HFFc6 (cell line): ENCODE measurements at places on chromosomes 11 and 22. TPM values are rescaled to one million over a fixed set of nuclear protein-coding genes. Genes with fewer than 3 reads are reported as not detected.

Gene MRPL23
- total RNA-seq, result 87.7 to 109 TPM (median 99.7 TPM) in 3 replicates

DNA sequence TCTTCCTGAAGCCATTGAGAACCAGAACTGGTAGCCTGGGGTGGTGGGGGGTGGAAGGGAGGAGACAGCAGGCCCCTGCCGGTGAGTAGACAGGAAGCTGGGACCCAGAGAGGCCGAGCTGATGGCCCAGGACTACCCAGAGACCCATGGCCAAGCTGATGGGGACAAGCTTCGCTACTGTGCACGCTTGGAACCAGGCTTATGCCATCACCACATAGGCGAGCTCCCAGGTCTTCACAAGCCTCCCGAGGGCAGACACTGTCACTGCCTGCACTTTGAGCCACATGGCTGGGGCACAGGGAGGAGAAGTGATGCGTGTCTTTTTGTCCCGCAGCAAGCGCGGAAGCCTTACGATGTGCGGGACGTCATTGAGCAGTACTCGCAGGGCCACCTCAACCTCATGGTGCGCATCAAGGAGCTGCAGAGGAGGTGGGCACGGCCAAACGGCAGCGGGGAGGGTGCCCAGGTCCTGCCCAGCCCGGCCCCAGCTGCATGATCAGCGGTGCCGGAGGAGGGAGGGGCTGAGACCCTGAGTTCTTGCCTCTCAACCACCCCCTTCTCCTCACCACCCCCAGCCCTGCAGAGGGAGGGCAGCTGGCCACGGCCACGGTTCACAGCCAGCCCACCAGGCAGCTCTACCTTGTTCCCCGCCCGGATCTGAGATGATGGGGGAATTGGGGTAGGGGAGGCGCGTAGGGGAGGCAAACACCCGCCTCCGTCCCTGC lies 76.0 kb upstream of the KCNQ1OT1 start:
- no peak for DNase-seq

DNA sequence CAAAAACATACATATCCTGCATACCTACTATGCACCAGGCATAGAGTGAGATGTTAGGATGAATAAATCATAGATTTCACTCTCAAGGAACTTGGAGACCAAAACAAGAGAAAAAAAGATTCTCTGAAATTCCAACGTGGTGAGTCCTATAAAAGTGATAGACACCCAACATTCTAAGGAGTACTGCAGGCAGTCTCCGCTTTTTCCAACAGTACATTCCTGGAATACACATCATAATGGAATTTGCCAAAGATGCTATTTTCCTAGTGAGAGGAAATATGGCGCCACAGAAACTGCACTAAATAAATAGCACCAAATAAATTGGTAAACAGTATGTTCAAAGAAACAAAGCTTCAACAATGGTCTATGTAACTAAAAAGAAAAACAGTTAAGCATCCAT lies 6.0 kb downstream of the TMEM123 start:
- DNase-seq, result peak; percentile 83

DNA sequence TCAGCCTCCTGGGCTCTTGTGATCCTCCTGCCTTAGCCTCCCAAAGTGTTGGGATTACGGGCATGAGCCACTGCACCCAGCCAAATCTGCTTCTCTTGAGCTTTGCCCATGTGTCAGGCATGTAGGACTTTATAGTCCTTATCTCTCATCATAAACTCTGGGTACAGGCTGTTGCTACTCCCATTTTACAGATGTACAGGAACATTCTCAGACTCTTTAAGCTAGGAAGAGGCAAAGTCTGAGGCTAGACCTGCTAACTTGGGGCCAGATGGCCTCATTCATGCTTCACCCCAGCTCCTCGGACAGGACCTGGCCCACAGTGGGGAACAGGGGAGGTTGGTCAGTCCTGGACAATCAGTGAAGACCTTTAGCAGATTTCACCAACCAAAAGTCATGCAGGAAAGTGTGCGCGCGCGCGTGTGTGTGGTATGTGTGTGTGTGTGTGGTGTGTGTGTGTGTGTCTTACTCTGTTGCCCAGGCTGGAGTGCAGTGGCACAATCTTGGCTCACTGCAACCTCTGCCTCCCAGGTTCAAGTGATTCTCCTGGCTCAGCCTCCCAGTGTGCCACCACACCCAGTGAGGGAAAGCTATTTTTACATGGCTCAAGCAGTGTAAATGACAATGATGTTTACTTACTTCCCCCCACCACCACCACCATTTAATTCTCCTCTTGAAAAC lies 23.8 kb downstream of the YDJC start:
- DNase-seq, result no peak

DNA sequence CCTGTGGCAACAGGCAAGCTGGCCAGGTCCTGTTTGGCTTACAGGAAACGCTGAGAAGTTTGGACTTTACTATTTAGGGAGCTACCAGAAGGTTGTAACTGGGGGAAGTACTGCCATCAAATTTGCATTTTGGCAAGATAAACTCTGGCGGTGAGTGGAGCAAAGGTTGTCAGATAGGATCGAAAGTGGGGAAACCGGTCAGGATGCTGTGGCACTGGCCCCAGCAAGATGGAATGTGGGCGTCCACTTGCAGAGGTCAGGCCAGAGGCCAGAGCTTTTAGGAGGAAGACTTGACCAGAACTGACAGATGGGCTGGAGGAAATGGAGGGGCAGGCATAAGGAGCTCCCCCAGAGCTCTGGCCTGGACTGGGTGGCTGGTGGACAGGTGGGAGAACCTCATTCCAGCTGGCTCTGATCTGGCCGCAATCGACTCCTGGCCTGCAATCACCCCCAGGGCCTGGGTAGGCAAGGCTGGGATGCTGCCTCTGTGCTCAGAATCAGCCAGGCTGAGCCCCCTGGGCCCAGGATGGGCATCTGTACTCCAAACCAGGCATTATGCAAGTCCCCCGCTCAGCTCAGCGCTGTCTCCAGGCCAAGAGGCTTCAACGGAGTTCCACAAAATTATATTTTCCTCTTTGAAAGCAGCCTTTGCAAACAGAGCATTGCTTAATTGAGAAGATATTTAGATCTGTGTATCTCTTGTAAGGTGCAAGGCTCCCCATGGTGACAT lies 178.3 kb upstream of the NECTIN1 start:
- DNase-seq, result no peak

DNA sequence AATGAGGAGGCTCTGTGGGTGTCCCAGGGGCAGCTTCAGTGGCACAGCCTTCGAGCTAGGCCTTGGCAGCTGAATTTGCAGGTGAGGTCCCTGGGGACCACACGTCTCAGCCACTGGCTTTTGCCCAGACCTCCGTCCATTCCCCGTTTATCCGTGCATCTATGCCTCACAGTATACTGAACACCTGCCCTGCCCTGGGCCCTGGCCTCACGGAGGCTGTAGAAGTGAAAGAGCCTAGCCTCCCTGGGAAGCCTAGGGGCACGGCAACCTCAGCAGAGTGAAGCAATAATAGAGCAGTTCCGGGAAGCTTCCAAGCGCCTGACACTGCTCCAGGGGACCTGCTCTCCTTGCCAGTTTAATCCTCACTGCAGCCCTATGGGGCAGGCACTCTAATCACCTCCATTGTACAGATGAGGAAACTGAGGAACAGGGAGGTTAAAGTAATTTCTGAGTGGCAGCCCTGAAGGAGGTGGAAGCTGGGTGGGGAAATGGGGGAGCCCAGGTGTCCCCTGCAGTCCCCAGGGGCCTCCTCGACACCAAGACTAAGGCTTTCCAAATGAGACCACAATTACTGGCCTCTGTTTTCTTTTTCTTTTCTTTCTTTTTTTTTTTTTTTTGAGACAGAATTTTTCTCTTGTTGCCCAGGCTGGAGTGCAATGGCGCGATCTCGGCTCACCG lies 2.7 kb upstream of the NFAM1 start:
- no peak for DNase-seq

DNA sequence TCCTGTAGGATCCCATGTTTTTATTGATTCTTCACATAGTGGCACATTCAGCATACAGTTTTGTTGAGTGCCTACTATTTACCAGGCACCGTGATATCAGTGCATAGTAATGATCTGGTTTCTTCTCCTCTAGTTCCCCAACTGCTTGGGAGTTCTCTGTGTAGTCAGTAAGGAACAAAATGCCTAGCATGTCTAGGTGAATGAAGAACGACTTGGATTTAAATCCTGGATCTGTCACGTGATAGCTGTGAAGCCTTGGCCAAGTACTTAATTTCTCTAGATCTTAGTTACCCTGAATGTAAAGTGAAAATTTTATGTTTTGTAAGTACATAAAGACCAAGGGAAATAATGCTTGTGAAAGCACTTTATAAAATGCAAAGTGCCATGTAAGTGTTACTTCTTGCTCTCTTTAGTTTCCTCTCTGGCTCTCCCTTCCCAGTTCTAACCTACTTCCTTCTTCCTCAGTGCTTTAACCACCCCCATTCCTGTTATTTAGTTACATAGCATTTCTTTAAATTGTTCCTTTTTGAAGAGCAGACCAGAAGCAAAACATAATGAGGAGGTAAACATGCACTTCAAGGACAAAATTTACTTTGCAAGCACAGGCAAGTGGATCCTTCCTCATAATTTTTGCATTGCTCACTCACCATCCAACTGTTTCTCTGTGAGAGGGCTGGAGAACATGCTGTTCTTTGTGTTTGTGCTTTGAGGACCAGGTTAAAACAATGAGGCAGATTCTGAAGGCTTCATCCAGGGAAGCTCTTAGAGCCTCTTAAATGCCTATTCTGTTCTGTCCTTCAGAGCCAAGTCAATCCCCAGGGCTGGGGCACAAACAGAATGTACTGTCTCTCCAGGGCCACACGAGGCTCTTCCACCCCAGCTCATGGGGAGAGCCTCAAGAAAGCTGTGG lies 353.9 kb upstream of the TENM4 start:
- DNase-seq, result no peak

- DNase-seq, result no peak
Observed at GRCh38 chr11:119134389-119134978, 13.1 kb downstream of the HINFP start.

DNA sequence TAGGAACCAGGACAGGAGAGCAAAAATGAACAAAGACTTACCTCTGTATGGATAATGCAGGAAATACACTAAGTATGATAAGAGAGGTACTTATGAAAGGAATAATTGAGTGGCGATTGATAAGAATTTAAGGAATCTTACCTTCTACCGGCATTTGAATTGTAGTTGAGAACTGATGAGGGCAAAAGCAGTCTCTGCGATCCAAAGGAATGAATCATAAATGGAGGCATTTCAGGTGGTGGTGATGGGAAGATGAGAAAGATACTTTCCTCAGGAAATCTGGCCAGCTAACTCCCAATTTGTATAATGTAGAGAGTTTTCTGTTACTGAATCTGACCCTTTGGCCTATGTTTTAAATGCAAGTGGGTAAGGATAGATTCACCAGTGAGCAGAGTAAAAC lies 71.9 kb upstream of the C11orf87 start:
- DNase-seq, result no peak

DNA sequence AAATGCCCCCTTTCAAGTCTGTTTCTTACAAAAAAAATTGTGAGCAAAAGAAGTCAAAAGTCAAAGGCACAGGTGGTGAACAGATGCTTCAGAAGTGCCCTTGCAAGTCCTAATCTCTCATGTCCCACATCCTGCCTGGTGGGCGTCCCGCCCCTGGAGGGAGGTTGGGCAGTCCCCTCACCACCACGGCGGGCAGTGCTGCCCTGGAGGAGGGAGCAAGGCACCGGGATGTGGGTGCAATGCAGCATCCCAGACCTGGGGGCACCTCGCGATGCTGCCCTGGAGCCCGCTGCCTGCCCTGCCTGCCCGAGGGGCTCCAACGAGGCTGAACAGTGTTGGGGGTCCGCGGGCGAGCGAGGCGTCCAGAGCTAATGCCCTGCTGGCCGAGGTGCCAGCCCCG lies 15.9 kb downstream of the MRGPRG start:
- DNase-seq, result no peak

GRCh38 chr11:134542401-134543165 lies 130.5 kb upstream of the B3GAT1 start:
- no peak for DNase-seq

- no peak for DNase-seq
Observed at GRCh38 chr22:26673486-26673885, 16.1 kb downstream of the MIAT start.

- DNase-seq, result peak; percentile 3
Observed at GRCh38 chr22:46996595-46997310, 234.3 kb downstream of the TBC1D22A start.

Gene SLC5A4
- not detected in 3 replicates for total RNA-seq

Gene IFITM10
- total RNA-seq, result 0.33 to 0.84 TPM (median 0.39 TPM) in 3 replicates

Gene CNTF
- total RNA-seq, result 0.44 and 0.91 TPM in 2 replicates

DNA sequence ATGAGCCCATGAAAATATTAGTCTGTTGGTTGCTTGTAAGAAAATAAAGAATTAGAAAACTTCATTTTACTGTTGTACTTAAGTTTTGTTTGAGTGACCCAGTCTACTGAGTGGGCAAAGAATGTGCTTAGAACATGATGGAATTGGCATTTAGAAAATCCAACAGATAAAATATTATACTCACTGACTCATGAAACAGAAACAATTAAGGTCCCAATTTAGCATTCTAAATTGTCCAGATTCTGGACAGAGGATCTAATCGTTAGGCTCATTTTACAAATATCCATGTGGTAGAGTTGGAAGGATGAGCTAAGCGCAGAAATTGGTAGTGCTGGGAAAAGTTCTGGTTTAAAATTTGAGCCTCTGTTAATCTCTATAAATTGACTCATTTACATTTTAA lies 45.4 kb downstream of the METTL15 start:
- peak; percentile 33 for DNase-seq

GRCh38 chr11:60795291-60795690 lies 10.2 kb downstream of the MS4A10 start:
- DNase-seq, result no peak

DNA sequence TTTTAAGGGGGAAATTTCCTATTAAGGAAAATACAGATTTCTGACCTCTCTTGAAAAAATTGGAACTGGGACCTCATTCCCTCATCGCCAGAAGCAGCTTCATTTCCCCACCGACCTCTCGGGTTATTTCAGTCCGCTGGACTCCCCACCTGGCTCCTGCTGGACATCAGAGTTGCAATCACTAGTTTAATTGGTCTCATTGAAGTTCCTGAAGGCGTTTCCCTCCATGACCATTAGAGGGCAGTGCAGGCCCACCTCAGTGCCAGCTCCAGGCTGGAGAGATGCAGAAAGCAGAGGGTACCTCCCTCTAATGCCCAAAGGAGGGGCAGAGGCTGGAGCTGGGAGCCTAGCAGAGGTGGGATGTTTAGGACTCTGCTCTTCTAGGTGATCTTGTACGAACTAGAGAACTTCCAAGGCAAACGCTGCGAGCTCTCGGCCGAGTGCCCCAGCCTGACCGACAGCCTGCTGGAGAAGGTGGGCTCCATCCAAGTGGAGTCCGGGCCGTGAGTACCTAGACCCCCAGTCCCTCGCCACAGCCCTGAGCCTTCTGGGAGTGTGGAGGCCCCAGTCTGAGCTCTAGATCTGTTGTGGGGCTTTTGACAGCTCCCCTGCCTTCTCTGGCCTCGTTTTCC lies 2.7 kb downstream of the CRYBB3 start:
- DNase-seq, result peak; percentile 39

- DNase-seq, result no peak
Observed at GRCh38 chr11:100961633-100962032, 168.0 kb downstream of the PGR start.

DNA sequence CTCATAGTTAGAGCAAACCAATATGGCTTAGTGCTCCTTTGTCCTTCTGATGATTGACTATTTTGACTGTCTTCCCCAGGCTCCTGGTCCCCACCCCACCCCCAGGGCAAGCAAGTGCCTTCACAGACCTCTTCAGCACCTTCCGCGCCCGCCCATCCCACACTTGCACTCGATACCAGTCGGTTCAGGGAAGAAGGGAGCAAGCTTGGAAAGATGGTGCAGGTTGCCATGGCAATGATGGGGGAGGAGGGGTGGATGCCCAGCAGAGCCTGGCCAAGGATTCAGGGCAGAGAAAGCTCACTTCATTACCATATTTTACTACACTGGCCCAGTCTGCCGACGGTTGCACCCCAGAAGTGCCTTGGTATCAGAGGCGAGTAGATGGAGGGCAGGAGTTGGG lies 2.2 kb downstream of the TMEM132A start:
- DNase-seq, result no peak
